MM.1S (cell line): ENCODE measurements at places on chromosomes 6 and 20.

DNA sequence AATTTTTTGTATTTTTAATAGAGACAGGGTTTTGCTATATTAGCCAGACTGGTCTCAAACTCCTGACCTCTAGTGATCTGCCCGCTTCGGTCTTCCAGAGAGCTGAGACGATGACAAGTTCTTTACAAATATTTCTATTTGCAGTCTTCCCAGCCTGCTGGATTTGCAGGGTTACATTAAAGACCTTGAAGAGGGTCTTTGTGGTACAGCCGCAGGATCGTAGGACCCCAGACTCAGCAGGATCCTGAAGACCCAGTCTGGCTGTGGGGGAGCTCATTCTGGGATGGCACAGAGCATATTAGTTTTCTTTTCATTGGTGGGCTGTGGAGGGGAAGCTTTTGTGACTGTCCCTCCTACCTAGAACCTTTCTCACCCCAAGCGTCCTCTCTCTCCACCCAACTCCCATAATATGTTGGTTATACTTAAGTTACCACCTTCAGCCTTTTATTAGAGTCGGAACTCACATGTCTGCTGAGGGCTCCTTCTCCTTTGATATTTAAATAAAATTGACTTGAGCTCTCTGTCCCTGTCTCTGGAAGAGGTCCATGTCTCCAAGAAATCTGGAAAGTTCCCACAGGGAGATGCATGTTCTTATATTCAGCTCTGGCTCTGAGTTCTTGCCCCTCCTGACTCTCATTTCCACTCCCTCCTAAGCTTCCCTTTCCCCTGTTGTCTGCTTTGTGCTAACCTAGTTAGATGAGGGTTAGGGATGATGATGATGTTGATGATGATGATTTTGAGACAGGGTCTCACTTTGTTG lies 72.0 kb downstream of the TIAM2 start:
- no peaks in the 10 kb centered on the region for H3K4me1 ChIP-seq
- H3K36me3 ChIP-seq: no peaks in the 10 kb centered on the region
- no peak overlapping the region for H3K4me3 ChIP-seq
- no peak for DNase-seq
- H3K27me3 ChIP-seq: no peaks in the 10 kb centered on the region

DNA sequence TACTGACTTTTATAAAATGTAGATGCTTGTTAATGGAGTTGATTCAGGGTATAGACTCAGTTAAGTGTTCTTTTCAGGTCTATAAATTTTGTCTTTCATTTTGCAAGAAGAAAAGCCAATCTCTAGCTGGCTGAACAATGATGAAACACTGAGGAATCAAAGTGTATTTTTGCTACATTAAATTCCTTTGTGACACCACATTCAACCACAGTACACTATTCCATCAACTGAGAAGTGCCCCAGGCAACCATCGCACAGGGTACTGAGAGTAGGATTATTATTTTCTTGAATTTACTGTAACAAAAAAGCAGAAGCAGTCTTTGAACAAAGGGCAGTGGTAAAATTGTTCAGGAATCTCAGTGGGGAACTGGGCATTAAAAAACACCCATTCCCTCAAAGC lies 83.6 kb downstream of the PREP start:
- 0 out of 2 replicates have a peak, but pooled peaks cover 6% of the 10 kb centered on the region for H3K36me3 ChIP-seq
- H3K4me3 ChIP-seq: no peak overlapping the region
- no peak for DNase-seq
- no peaks in the 10 kb centered on the region for H3K27me3 ChIP-seq
- no peaks in the 10 kb centered on the region for H3K4me1 ChIP-seq

DNA sequence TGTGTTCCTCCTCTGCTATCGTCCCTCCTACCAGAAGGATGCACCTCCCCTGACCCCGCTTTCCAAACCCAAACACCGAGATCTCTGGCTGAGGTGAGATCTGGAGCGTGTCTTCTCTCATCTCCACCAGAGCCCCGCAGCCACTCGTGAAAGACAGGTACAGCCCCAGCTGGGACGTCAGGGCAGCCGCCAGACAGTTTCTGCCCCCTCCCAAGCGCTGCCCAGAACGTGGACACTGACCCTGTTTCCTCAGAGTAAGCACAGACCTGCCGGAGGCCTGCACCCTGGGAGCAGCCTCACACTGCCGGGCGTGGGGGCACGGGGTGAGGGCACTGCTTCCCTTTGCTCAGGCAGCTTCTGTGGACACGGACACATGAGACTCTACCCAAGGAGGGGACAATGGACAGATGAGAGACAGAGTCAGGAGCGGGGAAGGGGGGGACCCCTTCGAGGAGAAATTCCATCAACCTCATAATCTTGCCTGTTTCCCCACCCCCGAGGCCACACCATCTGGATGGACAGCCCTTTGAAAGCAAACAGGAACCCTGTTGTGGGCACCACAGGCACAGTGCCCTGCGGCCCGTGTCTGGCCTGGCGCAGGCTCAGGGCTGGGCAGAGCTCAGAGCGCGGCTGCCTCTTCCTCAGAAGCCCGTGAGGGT lies 210.6 kb downstream of the DLL1 start:
- H3K36me3 ChIP-seq: no peaks in the 10 kb centered on the region
- H3K27me3 ChIP-seq: no peaks in the 10 kb centered on the region
- no peak for DNase-seq
- H3K4me1 ChIP-seq: no peaks in the 10 kb centered on the region
- no peak overlapping the region for H3K27ac ChIP-seq
- H3K4me3 ChIP-seq: no peak overlapping the region

- no peak overlapping the region for H3K27ac ChIP-seq
- H3K4me1 ChIP-seq: no peaks in the 10 kb centered on the region
- H3K36me3 ChIP-seq: no peaks in the 10 kb centered on the region
- H3K4me3 ChIP-seq: no peak overlapping the region
- peaks cover 76% of the 10 kb centered on the region for H3K27me3 ChIP-seq
Measured at GRCh38 chr20:59387891-59388290, 87.5 kb downstream of the EDN3 start.

DNA sequence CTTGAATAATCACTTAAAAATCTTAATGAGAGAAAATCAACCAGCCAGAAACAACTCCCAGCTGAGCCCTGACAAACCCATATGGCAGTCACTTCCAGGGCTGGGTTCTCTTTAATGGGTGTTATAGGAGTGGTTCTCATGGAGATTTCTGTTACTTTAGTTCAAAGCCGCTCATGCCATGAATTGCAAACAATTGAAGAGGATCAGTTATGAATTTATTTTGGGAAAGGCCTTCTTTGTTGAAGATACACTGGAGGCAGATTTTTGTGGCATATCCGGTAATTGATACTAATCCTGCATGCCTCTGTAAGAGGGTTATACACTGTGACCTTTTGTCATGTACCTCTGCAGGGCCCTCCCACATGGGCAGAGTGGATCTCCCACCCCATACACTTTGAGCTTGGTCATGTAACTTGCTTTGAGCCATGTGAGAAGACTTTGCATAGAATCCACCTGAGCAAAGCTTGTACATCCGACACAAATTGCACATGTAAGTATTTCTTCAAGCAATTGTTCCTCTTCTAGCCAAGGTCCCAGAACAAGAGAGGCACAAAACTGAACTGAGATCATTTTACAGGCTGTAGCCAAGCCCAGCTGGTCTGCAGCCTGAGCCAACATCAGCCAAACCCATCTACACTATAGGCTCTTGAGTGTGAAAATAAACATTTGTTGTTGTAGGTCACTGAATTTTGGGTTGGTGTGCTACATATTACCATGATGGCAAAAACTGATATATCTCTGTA lies 492.3 kb downstream of the PREX1 start:
- H3K4me1 ChIP-seq: no peaks in the 10 kb centered on the region
- H3K36me3 ChIP-seq: no peaks in the 10 kb centered on the region
- no peaks in the 10 kb centered on the region for H3K27me3 ChIP-seq
- H3K27ac ChIP-seq: no peak overlapping the region
- DNase-seq: no peak
- no peak overlapping the region for H3K4me3 ChIP-seq

DNA sequence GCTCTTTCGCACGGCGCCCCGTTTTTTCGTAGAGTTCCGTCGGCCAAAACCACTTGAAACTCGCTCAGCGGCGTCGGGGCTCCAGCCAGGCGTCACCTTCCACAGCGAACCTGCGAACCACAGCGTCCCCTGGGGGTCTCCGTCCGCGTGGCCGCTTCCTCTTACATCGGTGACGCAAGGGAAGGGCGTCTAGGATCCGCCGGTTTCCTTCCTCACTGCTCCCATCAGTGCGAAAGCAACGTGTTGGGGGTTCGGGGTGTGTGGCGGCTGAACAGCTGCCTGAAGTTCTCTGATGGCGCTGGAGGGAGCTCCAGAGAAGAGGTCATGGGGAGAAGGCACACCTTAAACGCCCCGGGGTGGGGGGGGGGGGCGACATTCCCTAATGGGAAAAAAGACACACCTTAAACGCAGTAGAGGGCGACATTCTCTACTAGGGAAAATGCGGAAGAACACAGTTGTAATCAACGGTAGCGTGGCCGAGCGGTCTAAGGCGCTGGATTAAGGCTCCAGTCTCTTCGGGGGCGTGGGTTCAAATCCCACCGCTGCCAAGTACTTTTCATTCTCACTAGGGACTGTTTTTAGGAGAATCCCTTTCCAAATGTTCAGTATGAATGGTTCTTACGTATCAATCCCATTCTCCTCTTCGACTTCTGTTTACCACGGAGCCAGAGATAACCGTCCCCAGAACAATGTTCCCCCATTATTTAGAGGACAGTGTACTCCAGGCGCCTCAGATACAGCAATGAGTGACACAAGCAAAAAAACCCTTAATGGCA lies 16.4 kb downstream of the ZNF311 start:
- H3K4me1 ChIP-seq: no peaks in the 10 kb centered on the region
- H3K36me3 ChIP-seq: no peaks in the 10 kb centered on the region
- no peak overlapping the region for H3K27ac ChIP-seq
- no peak overlapping the region for H3K4me3 ChIP-seq

GRCh38 chr6:27280540-27281000 lies 31.5 kb downstream of the POM121L2 start:
- DNase-seq: no peak
- H3K36me3 ChIP-seq: no peaks in the 10 kb centered on the region
- H3K27ac ChIP-seq: no peak overlapping the region
- H3K4me3 ChIP-seq: no peak overlapping the region
- H3K4me1 ChIP-seq: no peaks in the 10 kb centered on the region

DNA sequence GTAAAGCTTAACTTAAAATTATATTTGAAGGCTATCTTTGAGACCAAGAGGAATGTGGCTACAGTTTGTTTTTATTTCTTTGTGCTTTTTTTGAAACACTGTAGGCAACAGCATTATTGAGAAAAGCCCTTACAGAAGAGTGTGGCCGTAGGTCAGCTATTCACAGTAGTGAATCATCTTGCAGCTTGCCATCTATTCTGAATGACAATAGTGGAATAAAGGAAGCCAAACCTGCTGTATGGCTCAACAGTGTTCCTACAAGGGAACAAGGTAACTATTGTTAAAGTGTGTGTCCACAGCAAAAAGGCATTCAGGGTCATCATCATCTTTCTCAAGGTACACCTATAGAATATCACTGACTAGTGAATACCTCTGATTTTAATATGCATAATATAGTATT lies 88.5 kb downstream of the KIZ start:
- H3K4me3 ChIP-seq: no peak overlapping the region
- H3K4me1 ChIP-seq: no peaks in the 10 kb centered on the region
- no peaks in the 10 kb centered on the region for H3K27me3 ChIP-seq
- H3K36me3 ChIP-seq: no peaks in the 10 kb centered on the region
- no peak overlapping the region for H3K27ac ChIP-seq

DNA sequence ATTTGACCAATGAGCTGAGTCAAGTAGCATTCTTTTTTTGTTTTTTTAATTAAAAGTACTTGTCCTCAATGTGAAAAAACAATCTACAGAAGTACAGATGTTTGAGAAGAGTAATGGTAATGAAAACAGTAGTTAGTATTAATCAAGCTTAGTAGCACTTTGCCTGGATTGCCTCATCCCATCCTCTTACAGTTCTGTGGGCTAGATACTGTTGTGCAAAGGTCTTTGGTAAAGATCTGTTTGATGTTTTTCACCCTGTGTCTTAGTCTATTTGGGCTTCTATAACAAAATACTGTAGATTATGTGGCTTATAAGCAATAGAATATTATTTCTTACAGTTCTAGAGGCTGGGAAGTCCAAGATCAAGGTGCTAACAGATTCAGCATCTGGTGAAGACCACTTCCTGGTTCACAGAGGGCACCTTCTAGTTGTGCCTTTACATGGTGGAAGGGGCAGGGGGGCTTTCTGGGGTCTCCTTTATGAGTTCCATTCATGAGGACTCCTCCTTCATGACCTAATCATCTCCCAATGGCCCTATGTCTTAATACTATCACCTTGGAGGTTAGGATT lies 84.3 kb downstream of the SHLD1 start:
- DNase-seq: no peak
- H3K36me3 ChIP-seq: no peaks in the 10 kb centered on the region
- no peaks in the 10 kb centered on the region for H3K27me3 ChIP-seq
- no peaks in the 10 kb centered on the region for H3K4me1 ChIP-seq
- H3K4me3 ChIP-seq: no peak overlapping the region

GRCh38 chr6:139334806-139335446 lies 39.5 kb downstream of the CITED2 start:
- H3K27ac ChIP-seq: no peak overlapping the region
- no peak overlapping the region for H3K4me3 ChIP-seq
- no peak for DNase-seq
- no peaks in the 10 kb centered on the region for H3K4me1 ChIP-seq
- no peaks in the 10 kb centered on the region for H3K27me3 ChIP-seq

DNA sequence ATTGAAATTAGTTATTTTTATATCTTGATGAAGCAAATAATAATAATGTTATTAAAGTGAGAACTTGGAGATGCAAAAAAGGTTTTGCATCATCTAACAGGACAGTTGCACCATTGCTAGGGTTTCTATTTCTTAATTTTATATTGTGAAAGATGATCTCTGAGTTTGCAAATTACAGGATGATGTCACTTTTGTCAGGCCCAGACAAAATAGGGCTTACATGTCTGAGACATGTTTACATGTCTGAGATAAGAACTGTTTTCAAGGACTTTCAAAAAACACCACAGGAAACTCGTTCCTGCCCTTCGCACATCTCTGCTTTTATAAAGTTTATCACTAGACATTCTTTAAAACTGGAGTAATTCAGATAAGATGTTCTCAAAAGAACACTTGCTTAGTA lies 1075.8 kb upstream of the MANEA start:
- H3K27me3 ChIP-seq: no peaks in the 10 kb centered on the region
- no peak for DNase-seq
- H3K4me1 ChIP-seq: no peaks in the 10 kb centered on the region
- H3K4me3 ChIP-seq: no peak overlapping the region
- no peak overlapping the region for H3K27ac ChIP-seq

DNA sequence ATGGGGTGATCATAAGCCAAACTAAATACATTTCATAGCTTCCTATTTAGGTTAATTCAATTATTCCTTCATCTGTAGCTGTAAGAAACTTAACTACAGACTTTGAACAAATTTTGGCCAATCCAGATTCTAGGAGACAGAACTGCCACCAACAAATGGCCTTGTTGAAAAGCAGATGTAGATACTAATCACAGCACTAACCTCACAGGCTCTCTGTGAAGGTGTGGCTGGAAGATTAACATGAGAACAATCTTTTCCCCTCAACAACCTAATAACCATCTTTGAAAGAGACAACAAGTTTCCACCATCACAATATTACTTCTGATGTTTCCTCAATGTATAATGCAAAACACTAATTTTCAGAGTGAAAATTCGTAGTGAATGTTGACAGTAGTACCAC lies 87.8 kb downstream of the SESN1 start:
- peaks cover 24% of the 10 kb centered on the region for H3K4me1 ChIP-seq
- DNase-seq: no peak
- H3K4me3 ChIP-seq: no peak overlapping the region
